ENCODE measurements at places on chromosomes 5 and 9.

DNA sequence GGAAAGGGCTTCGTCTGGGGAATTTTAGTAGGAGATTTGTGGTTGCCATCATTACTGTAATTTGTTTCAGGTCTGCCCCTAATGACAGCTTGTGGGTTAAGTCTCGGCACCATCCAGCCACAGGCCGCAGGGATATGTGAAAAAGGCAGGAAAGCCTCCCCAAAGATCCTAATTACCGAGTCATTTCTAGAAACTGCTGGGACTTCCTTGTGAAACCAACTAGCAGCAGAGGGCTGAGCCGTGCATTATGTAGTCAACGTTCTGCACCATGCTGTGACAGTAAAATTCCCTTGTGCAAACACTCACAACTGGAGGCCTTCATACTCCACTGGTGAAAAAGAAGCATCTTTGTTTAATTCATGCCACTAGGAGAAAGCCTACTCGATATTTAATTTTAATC lies 230.3 kb downstream of the MPDZ start:
- peak; percentile 79 for DNase-seq

DNA sequence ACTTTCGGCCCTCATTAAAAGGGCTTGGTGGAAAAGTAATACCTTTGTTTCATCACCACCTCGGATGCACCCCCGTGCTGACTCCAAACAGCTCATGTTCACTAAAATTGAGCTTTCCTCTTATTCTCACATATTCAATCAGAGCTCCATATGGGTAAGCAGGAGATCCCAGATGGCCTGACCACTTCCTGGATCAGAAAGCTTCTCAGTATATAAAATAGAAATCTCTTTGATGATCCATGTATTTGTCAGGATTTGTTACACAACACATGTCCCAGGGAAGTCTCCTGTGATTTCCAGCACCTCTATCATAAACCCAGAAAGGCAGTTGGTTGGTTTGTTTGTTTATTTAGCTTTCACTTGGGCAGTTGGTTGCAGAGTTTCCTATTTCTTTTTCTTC lies 402.0 kb downstream of the MLLT3 start:
- no peak for DNase-seq

GRCh38 chr5:37836235-37836591 lies 3.6 kb downstream of the GDNF start:
- no peak for DNase-seq

- no peak for DNase-seq
These were observed 502.5 kb upstream of the SEMA6A start for GRCh38 chr5:117077142-117077541.

DNA sequence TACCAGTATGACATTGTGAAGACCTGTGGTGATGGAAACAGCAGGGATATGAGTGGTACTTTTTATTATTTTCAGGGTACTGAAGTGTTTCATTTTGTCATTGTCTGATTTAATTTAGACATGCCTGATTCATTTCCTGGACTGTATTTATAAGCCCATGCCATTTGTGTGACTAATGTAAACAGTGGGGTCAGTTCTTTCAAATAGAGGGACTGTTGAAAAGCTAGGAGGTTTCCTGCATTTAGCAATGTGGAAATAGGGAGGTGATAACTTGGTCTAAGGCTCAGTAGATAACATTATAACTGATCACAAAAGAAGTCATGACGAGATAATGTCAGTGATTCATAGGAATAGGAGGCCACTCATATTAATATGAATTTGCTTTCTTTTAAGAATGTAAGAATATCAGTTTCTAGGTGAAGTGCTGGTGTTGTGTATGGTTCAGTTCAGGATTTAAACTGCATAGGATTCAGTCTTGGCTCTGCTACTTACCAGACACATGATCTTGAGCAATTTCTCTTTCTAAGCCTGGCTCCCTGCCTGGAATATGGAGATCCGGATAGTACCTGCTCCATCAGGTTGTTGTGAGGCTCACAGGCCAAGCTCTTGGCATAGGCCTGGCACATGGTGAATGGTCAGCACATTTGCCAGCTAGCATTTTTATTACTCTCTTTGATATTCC lies 7.5 kb downstream of the RASGRF2 start:
- DNase-seq, result no peak

DNA sequence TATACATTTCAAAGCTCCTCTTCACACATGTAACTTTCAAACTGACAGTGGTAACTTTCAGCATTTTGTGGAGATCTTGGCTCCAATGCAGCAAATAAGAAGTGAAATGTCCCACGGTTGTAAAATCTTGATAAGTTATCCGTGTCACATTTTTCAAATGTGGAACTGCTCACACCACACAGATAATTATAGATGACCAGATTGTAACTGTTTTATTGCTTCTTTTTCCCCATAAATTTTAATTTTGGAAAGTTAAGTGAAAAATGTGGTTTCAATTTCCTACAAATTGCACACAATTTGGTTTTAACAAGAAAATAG lies 347.1 kb downstream of the EBF1 start:
- no peak for DNase-seq

- DNase-seq, result no peak
These were observed 24.3 kb upstream of the FAT2 start for GRCh38 chr5:151615431-151615830.

All from retina (tissue), 1 donor.